ENCODE measurements at places on chromosomes 16 and 17. TPM values are rescaled to one million over a fixed set of nuclear protein-coding genes. Genes with fewer than 3 reads are reported as not detected.

Gene KRT25
- not detected for total RNA-seq

DNA sequence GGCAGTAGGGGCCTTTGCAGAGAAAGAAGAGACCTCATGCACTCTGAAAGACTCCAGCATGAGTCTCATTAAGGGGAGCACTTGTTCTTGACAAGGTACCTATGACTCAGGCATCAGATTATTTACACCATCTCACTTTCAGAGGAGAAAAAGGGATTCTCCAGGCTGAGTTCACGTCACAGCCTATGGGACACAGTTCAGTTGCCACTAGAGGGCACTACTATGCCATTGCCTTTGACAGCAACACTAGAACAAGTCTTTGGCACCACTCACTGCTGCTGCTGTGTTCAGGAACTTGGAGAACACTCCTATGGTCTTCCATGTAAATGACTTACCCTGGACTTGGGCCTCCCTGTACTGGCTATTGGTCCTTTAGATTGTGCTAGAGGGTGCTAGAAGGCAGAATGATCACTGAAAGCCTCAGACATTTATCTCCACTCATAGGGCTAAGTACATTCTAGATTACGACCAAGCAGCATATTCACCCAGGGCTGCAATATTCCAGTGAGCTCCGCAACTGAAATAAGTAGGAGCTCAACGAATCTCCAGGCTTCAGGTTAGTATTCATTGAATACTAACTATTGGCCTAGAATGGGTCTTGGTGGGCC is 225.1 kb upstream of the CA10 start:
- no peak for DNase-seq

Gene SETD1A
- 8.1 TPM for total RNA-seq

DNA sequence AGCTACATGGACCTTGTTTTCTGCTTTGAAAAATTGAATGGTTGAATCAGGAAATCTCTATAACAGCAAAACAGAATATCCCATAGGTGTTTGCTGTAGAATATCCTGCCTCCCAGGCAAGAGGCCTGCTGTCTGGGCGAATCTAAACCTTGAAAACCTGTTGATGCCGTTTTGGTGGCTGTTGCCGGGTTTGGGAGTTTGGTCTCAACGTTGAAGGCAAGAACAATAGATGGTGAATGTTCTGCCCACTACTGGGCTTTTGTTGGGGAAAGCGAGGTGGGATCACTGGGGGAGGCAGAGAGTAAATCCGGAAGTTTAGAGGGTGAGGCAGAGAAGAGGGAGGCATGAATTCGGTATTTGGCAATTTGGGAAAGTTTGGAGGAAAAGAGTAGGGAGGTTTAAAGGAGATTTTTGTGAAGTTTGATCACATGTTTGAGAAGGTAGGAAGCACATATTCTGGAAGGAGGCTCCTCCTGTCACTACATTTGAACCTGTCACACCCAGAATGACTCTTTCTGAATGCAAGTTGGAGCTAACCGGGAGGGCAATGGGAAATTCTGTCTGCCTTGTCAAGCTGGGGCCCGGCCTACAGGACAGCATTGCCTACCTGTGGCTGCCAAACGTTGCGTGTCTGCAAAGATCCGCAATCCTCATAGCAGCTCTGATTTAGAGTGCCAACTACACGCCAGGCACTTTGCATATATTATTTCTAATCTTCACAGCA is 46.5 kb downstream of the GPRC5B start:
- DNase-seq: no peak

Gene CTF1
- total RNA-seq: 1.6 TPM

GRCh38 chr17:77420095-77420803 is 279.5 kb downstream of the SEC14L1 start:
- no peak for DNase-seq

GRCh38 chr17:76447931-76448652 is 4.9 kb downstream of the UBE2O start:
- no peak for DNase-seq

DNA sequence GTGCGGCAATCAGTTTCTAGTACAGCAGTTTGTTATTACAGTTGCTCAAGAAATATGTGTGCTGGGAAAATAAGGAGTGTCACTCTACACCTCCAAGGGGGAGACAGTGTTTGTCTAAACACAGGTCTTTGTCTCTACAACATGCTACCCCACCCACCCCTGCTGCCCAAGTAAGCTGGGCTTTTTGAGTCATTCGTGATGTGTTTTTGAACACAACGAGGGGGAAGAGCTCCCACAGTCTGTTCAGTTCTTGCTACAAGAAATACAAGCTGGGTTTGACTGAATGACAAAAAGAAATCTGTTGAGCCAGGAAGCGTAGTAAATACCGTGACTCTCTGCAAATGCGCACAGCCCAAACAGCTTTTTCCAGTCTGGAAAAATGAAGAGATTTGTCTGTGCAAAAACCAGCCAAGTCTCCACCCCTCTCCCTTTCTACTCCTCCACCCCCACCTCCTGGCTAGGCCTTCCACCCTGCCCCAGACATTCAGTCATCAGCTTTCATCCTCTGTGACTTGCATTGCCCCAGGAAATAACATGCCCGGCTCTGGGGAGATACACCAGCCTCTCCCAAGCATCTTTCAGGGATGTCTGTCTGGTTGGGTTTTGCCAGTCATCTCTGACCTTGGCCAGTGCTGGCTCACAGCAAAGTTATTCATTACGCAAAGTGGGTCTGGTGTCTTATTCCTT is 25.7 kb downstream of the CHD9 start:
- no peak for DNase-seq

GRCh38 chr16:56883586-56883985 is 18.6 kb downstream of the SLC12A3 start:
- no peak for DNase-seq

DNA sequence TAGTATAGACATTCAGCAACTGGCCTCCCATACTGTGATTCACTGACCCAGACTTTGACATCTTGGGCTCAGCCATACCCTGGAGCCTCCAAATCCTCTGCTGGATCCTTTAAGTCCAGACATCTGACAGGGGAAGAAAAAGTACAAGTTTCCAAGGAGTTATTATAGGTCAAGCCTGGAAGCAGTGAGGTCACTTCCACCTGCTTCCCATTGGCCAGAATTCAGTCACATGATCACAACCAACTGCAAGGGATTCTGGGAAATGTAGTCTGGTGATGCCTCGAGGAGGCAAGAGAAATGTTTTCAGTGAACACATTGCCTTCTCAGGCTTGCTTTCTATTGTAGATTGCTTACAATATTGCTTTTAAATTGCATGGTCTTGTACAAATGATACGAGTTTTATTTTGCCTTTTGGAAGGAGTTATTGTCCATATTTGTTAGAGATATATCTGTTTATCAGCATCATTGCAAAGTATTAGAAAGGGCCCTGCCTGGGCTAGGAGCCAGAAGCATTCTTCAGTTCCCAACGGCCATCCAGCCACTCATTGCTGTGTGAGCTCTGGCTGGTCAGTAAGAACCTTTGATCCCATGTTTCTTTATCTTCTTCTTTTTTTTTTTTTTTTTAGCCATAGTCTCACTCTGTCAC is 696.9 kb downstream of the WWOX start:
- no peak for DNase-seq

Gene DHRS7C
- not detected for total RNA-seq

Gene KRTAP4-5
- not detected for total RNA-seq

GRCh38 chr17:37373530-37374159 is 2.1 kb upstream of the C17orf78 start:
- peak; percentile 36 for DNase-seq

GRCh38 chr17:81513753-81514488 is 1.3 kb upstream of the ACTG1 start:
- peak; percentile 90 for DNase-seq

Gene INCA1
- total RNA-seq: 0.81 TPM

GRCh38 chr17:2798678-2799077 is 2.4 kb downstream of the RAP1GAP2 start:
- DNase-seq: no peak

GRCh38 chr16:83819361-83819760 is 11.6 kb downstream of the HSBP1 start:
- no peak for DNase-seq

GRCh38 chr16:70715860-70716357 is 30.1 kb upstream of the MTSS2 start:
- DNase-seq: no peak

DNA sequence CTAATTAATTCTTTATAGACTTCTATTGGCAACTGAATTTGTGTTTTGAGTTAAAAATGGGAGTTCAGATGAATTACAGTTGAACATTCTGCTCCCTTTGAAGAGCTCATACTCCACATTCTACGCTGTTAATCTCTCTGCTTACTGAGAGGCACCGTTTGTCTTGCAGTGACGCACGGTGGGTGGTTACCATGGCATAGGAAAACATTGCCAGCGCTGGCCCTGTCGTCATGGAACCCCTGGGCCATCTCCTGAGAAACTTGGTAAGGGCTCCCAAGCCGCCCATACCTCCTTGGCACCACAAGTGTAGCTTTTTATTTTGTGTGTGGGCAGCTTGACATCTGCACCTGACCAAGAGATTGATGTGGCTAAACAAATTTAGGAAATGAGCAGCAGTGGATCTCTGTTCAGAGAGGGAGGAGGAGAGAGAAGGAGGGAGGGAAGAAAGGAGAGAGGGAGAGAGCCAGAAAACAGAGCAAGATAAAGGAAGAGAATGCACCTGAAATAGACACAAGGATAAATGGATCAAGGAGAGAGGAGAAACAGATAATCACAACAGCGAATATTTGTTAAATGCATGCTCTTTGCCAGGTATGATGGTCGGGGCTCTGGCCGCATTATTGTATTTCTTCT is 398.5 kb downstream of the HAPSTR1 start:
- DNase-seq: no peak

DNA sequence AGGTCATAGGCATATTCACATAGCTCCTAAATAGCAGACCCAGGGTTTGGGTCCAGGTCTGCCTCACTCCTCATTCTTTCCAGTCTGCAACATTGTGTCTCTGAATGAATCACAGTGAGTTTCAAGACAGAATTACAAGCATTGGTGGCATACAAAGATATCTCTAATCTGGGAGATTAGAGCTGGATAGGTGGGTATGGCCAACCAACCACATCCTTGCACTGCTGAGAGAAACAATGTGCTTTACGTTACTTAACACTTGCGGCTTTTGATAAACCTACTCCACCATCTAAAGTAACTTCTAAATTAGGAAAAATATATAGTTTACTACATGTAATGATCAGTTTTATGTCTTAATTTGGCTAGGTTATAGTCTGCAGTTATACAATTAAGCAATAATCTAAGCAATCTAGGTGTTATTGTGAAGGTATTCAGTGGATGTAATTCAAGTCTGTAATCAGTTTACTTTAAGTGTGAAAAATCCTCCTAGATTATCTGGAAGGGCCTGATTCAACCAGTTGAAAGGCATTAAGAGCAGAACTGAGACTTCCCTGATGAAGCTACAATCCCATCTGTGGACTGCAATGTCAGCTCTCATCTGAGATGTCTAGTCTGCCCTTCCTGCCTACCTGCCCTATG is 26.7 kb downstream of the CDH11 start:
- no peak for DNase-seq

- peak; percentile 63 for DNase-seq
These were observed 963 bp upstream of the APRT start for GRCh38 chr16:88812513-88813268.

Gene KRTAP4-9
- not detected for total RNA-seq

Gene MRPL45
- 14.1 TPM for total RNA-seq

GRCh38 chr16:75073545-75074303 is 42.9 kb downstream of the LDHD start:
- DNase-seq: no peak

GRCh38 chr16:11734025-11734652 is 8.5 kb downstream of the TXNDC11 start:
- DNase-seq: no peak

DNA sequence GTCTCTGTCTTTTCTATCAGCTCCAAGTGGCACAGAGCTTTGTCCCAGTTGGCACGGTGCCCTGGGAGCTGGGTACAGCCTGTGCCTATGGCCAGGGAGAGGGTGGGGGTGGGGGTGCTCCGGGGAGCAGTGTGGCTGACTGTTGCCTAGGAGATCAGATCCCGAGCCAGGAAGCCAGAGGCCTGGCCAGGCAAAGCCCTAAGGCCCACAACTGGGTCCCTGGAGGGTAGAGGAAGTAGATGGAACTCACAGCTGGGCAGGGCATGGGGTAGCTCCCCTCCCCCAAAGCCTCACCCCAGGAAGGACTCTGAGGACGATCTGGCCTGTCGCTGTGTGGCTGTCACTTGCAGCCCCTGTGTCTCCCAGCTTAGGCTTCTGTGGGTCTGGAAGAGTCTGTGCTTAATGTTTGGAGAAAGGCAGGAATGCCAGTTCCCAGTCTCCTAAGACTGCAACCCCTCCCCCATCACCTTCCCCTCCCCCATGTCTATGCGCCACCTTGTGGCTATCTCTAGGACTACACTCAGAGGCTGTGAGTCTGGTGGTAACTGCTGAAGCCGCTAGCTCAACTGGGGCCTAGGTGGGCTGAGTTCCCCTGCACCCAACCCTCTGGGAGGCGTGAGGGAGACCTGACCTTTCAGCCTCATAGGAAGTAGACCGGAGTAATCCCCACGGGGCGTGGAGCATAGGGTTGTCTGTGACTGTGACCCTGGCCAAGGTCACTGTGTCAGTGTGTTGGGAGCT is 12.6 kb downstream of the THRA start:
- DNase-seq: peak; percentile 98

Data from pancreas (tissue), 10 donors.